Stimulated activated naive CD4-positive, alpha-beta T cell treated with Interleukin-2 at 50 U/mL for 16 hours (primary cell): ENCODE measurements at places on chromosomes 7 and 10.

- DNase-seq: no peak
Measured at GRCh38 chr7:1095621-1096155, 7.8 kb downstream of the GPER1 start.

DNA sequence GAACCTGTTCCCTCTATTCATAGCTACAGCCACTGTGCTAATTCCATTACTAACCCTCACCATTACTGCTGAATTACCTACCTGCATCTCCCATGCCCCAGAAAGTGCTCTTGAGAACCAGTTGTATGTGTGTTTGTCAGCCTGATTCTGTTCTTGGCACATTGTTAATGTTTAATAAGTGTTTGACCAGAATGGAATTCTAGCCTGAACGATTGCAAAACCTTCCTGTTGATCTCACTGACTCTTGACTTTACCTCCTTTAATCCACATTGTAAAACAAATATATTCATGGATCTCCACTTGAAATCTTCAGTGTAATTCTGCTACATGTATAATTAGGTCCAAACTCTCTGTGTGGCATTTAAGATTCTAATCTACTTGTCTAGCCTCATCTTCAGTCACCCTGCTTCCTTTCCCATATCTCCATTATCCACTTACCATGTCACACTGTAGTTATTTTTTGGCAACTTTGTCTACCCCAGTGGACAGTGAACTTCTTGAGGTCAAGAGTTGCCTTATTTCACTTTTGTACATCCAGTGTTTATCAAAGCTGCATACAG, 4.9 kb downstream of the ZNF277 start:
- DNase-seq: no peak

DNA sequence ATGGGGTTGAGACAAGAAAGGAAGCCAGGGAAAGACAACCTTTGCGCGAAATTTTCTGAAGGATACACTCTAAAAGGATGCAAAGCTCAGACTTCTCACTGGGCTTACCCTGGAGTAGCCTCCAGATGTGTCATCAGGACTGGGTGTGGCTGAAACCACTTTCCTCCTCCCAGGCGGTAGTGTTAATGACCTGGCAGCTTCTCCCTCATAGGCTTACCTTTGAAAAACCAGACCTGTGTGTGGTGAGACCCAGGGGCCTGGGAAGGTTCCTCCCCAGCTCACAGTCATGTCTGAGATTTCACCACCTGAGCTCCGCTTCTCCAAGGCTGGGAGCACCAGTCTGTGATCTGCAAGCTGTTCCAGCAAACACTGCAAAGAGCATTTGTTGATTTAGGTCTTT, 93.7 kb downstream of the EPC1 start:
- DNase-seq: no peak

DNA sequence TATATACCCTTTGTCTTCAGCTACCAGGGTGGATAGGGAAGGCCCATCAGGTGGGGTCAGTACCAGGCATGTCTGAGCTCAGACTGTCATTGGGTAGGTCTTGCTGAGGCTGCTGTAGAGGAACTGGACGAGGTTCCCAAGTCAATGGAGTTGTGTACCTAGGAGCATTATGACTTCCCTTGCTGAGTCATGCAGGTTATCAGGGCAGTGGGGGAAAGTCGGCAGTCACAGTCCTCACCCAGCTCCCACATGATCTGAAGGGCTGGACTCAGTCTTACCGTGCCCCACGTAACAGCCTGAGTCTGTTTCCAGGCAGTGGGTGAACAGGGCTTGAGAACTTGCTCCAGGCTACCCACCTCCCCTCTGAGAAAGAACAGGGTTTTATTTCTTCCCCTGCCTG, 260.8 kb upstream of the COBL start:
- DNase-seq: no peak

GRCh38 chr10:90378524-90379076, 479.2 kb downstream of the HTR7 start:
- no peak for DNase-seq

DNA sequence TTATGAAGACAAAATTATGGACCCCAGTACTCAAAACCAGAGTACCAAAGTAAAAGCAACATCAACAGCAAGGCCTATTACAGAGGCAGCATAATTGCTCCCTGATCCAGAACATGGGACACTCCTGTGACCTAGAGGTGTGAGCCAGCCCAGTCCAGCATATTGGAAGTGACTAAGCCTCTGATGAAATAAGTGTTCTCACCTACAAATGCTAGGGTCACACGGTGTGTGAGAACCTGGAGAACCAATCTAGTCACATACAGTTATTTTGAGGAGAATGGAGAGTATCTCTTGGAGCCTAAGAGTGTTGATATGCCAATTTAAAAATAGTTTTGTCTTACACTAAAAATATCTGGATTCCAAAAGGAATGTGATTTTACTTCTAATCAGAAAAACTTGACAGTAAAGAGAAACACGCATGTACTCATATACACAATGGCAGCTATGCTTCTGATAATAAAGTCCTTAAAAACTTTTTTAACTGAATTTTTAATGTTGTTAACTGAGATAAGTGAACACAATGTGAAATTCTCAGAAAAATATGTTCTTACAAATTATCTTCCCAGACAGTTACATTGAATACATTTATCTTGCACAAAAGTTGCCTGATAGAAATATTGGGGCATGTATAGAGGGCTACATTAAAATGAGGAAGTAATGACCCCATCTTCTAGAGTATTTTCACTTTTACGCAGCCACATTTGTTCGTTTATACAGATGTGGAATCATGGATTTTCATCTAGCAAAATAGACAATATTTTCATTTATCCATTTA, 56.8 kb upstream of the CD36 start:
- DNase-seq: no peak

GRCh38 chr10:44972874-44973306, 5.7 kb downstream of the DEPP1 start:
- no peak for DNase-seq

DNA sequence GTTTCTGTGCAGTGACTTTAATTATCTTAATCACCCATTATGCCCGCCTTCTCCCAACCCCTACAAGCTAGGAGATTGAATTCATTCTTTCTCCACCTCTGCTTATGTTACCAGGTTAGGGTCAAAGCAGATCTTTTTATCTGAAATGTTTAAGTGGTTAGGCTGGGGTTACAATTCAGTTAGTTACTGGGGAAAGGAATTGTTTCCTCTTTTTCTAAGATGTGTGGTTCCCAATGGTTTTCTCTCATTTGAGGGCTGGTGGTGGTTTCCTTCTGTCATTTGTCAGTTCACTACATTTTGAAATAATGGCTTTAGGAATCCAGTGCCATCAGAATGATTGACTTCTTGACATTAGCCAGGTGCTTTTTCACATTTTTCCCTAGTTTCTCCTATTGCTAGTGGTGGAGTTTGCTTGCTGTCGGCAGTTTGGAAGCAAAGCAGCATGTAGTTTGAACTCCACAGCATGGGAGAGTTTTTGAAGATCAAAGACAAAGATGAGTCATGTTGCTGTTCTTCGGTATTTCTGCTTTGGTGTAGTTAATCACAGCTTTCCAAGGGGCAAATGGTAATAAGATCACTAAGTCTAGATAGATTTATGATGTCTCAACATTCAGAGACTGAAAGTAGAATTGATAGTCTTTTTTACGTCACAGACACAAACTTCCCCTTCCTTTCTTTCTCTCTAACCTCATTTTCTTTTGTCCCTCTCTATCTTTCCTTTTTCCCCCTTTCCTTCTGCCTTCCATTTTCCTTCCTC, 168.2 kb downstream of the SND1 start:
- DNase-seq: no peak

DNA sequence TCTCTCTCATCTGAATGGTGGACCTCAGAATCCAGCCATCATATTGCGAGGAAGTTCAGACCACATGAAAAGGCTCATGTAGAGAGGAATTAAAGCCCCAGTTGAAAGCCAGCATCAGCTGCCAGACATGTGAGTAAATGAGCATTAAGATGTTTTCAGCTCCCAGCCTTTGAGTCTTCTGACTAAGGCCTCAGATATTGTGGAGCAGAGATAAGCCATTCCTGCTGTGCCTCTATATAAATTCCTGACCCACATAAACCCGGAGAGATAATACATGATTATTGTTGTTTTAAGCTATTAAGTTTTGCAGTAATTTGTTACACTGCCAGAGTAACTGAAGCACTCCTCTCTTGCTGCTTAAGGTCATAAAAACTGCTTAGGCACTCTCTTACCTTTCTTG, 14.6 kb downstream of the FAM149B1 start:
- no peak for DNase-seq

- no peak for DNase-seq
Measured at GRCh38 chr10:9951481-9952257, 1066.0 kb upstream of the CELF2 start.
